ENCODE measurements at places on chromosomes 1 and 21. TPM values are rescaled to one million over a fixed set of nuclear protein-coding genes. Genes with fewer than 3 reads are reported as not detected.

The NBPF6 gene
- total RNA-seq: not detected

The TNNT2 gene
- not detected for total RNA-seq

The GBP7 gene
- not detected for total RNA-seq

The RGS18 gene
- not detected for total RNA-seq

The NUP210L gene
- not detected for total RNA-seq

The SIM2 gene
- total RNA-seq: 0.11 TPM

The FOXD3 gene
- total RNA-seq: 0.13 TPM

GRCh38 chr1:94989398-94989797, 62.5 kb upstream of the CNN3 start:
- no peak for DNase-seq
- H3K27ac ChIP-seq: no peak overlapping the region
- 0 out of 2 replicates have a peak, but pooled peaks cover 2% of the 10 kb centered on the region for H3K36me3 ChIP-seq

DNA sequence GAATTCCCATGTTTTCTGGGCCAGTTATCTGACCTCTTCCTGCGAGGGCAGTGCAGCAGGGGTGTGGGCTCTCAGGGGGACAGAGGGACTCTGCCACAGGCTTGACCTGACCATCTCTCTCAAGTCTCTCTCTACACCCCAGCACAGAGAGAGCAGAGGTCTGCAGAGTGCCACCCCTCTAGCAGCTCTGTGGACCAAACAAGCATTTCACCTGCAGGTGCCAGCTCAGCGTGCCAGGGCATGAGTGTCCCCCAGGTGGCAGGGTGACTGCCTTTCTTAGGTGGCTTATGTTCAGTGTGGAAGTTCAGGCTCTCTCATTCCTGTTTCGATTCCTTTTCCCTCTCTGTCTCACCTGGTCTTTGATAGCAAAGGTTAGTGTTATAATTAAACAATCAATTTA, 191.3 kb downstream of the CACNA1E start:
- no peaks in the 10 kb centered on the region for H3K27me3 ChIP-seq
- no peak overlapping the region for H3K4me3 ChIP-seq
- H3K27ac ChIP-seq: no peak overlapping the region
- no peak for DNase-seq
- H3K4me1 ChIP-seq: no peaks in the 10 kb centered on the region

- H3K27ac ChIP-seq: no peak overlapping the region
- H3K27me3 ChIP-seq: 0 out of 2 replicates have a peak, but pooled peaks cover 4% of the 10 kb centered on the region
- H3K36me3 ChIP-seq: no peaks in the 10 kb centered on the region
- DNase-seq: no peak
- H3K4me3 ChIP-seq: no peak overlapping the region
Measured at GRCh38 chr1:147822292-147822691, 61.9 kb upstream of the GJA5 start.

- H3K36me3 ChIP-seq: no peaks in the 10 kb centered on the region
- peaks cover 58% of the 10 kb centered on the region for H3K27me3 ChIP-seq
- DNase-seq: no peak
Measured at GRCh38 chr21:29939104-29939923, 482 bp downstream of the GRIK1 start.

DNA sequence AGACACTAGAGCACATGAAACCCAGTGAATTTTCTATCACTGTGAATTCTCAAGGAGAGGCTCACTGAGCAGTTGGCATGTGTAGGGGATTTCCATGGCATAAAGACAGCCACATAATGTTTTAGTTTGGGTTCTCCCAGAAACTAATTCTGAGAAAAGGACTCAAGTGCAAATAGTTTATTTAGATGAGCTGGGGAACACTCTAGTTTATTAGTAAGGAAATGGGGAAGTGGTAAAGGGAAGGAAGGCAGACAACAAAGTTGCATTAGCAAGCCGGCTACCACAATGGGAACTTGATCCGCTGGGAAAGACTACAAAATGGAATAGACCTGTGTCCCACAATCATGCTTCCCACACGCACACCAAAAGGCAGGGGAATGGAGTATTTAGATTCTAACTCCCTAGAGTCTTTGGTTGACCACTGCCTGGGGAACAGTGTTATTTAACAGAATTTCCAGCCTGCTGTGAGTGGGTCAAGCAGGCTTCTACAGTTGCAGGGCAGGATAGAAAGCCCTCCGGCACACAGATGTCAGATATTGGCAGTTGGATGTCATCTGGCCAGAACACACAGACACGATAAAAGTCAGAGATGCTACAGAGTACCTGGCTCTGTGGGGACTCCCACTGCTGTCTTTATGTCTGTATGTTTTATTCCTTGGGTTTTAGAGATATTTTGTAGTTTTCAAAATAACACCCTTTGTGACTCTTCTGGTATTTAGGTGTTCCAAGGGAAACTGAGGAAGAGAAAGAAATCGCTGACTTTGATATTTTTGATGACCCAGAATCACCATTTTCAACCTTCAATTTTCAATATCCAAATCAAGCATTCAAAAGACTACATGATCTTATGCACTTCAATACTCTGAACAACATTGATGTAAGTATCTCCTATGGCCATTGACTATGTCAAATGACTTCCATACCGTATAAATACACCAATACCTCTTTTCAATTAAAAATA, 150.1 kb downstream of the PLA2G4A start:
- H3K4me3 ChIP-seq: no peak overlapping the region
- no peaks in the 10 kb centered on the region for H3K27me3 ChIP-seq
- DNase-seq: no peak
- no peaks in the 10 kb centered on the region for H3K36me3 ChIP-seq
- H3K27ac ChIP-seq: no peak overlapping the region

DNA sequence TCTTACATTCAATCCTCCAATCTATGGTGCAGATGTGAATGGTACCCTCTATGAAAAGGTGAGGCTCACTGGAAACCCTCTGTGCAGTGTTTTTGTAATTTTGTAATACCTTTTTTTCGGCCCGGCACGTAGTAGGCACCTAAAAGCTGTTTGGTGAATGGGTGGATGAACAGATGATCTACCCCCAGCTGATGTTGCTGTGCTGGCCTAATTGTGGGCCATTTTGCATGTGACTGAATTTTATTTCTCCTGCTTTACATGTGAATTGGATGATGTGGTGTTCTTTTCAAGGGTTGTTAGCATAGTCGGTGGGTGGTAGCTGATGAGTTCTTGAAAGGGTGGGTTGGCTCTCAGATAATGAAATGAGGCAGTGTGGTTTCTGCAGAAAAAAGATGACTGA, 10.4 kb downstream of the KDM4A start:
- no peaks in the 10 kb centered on the region for H3K4me1 ChIP-seq
- no peak for DNase-seq
- no peaks in the 10 kb centered on the region for H3K27me3 ChIP-seq
- H3K4me3 ChIP-seq: no peak overlapping the region
- no peak overlapping the region for H3K27ac ChIP-seq

GRCh38 chr1:83846138-83846537, 152.8 kb downstream of the TTLL7 start:
- H3K36me3 ChIP-seq: no peaks in the 10 kb centered on the region
- H3K4me3 ChIP-seq: no peak overlapping the region
- H3K27ac ChIP-seq: no peak overlapping the region
- H3K4me1 ChIP-seq: no peaks in the 10 kb centered on the region

DNA sequence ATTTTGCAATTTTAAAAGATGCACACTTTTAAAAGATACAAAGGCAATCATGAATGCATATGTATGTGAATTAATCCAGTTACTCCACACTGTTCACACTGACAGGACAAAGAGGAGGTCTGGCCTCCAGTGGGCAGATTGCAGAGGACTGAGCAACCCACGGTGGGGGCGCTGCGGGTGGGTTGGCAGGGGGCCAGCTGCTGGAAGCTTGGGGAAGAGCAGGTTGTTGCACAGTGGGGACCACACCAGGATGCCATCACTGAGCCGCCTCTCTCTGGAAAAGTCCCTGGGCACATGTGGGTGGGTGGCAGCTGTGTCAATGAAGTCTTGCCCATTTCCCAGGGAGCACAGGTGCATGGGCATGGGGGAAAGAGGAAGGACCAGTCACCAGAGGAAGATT, 12.7 kb upstream of the PADI4 start:
- peaks cover 3% of the 10 kb centered on the region for H3K27me3 ChIP-seq
- DNase-seq: no peak
- no peaks in the 10 kb centered on the region for H3K36me3 ChIP-seq
- no peak overlapping the region for H3K27ac ChIP-seq
- H3K4me1 ChIP-seq: no peaks in the 10 kb centered on the region
- no peak overlapping the region for H3K4me3 ChIP-seq

GRCh38 chr21:37644636-37645035, 271.6 kb downstream of the KCNJ6 start:
- no peak for DNase-seq
- no peak overlapping the region for H3K27ac ChIP-seq
- no peaks in the 10 kb centered on the region for H3K27me3 ChIP-seq
- no peaks in the 10 kb centered on the region for H3K36me3 ChIP-seq

GRCh38 chr1:242199776-242200458, 201.0 kb upstream of the MAP1LC3C start:
- H3K27me3 ChIP-seq: no peaks in the 10 kb centered on the region
- H3K36me3 ChIP-seq: no peaks in the 10 kb centered on the region
- no peak for DNase-seq
- H3K4me3 ChIP-seq: no peak overlapping the region
- H3K27ac ChIP-seq: no peak overlapping the region

DNA sequence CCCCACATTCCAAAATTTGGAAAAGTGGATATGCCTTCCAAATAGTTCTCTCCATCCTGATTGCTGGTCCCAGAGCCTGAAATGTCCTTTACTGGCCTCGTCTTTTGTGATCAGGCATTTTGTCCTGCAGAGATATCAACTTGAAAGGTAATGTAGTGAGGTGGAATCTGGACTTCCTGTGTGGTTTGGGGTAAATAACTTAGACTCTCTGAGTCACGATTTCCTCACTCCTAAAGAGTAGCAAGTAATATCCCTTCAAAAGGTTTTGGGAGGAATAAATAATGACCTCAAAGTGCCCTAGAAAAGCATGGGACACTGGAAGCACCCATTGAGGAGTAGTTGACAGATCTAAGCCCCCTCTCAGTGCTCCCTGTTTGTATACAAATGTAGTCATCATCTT, 426.6 kb downstream of the OMA1 start:
- no peaks in the 10 kb centered on the region for H3K36me3 ChIP-seq
- no peaks in the 10 kb centered on the region for H3K27me3 ChIP-seq
- no peak overlapping the region for H3K4me3 ChIP-seq
- no peaks in the 10 kb centered on the region for H3K4me1 ChIP-seq
- H3K27ac ChIP-seq: no peak overlapping the region
- DNase-seq: no peak

GRCh38 chr21:26936641-26937040, 30.2 kb downstream of the ADAMTS5 start:
- H3K4me3 ChIP-seq: no peak overlapping the region
- H3K36me3 ChIP-seq: no peaks in the 10 kb centered on the region
- H3K4me1 ChIP-seq: no peaks in the 10 kb centered on the region
- DNase-seq: no peak

DNA sequence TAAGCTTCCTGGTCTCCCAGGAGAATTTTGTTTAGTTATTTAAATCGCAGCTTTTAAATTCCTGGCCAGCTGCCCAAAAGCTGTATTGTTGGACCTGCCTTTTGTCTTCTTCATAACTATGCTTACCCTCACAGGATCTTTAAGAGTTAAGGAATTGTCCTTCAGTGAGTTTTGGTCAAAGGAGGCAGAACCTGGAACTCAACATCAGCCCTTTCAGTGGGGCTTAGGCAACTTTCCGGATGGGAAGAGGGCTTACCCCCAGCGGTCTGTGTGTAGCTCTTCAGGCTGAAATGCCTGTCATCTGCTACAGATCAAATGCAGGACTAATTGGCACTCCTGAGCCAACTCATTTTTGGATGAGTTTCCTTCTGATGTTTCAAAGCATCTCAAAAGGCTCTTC, 402.6 kb downstream of the SIPA1L2 start:
- DNase-seq: peak; percentile 20
- H3K27ac ChIP-seq: no peak overlapping the region
- peaks cover 18% of the 10 kb centered on the region for H3K4me1 ChIP-seq
- no peak overlapping the region for H3K4me3 ChIP-seq
- H3K27me3 ChIP-seq: no peaks in the 10 kb centered on the region

DNA sequence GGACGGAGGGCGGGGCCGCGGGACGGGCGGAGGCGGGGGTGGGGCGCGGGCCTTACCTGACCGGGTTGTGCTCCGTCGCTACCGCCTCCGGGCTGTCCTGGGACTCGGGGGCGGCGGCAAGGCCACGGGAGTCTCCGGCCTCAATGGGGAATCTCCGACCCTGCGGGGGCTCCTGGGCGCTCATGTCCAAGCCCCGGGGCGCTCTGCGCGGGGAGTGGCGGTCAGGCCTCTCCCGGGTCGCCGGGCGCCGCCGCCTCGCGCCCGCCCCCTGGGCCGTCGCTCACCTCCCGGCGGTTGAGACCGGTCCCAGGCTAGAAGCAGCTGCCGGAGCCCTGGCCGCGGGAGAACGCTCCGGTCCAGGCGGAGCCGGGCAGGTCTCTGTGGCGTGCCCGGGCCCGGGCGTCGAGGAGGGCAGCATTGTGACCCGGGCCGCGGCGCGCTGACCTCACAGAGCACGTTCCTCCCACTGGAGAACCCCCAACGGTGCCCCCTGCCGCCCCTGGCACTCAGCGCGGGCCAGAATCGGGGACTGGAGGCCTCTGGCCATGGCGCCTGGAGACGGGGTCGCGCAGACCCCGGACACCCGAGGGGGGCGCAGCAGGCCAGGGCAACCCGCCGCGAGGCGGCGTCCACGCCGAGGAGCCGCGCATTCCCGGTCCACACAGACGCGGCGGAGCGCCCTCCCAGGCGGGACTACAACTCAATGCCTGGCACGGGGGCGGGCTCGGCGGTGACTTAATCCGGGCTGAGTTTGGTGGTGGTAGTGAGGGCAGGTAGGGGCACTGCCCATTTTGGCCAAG, 411 bp downstream of the FAM229A start:
- H3K36me3 ChIP-seq: peaks cover 25% of the 10 kb centered on the region
- DNase-seq: no peak
- peak overlapping the region; percentile 28 for H3K4me3 ChIP-seq
- no peak overlapping the region for H3K27ac ChIP-seq
- no peaks in the 10 kb centered on the region for H3K27me3 ChIP-seq

- peaks cover 33% of the 10 kb centered on the region for H3K4me1 ChIP-seq
- peak overlapping the region; percentile 77 for H3K4me3 ChIP-seq
- no peaks in the 10 kb centered on the region for H3K27me3 ChIP-seq
- H3K27ac ChIP-seq: peak overlapping the region; percentile 60
Measured at GRCh38 chr1:230067871-230068620, 1.0 kb downstream of the GALNT2 start.

GRCh38 chr1:162954824-162955223, 93.8 kb upstream of the CCDC190 start:
- H3K27ac ChIP-seq: no peak overlapping the region
- no peak for DNase-seq
- no peak overlapping the region for H3K4me3 ChIP-seq
- H3K36me3 ChIP-seq: no peaks in the 10 kb centered on the region
- peaks cover 9% of the 10 kb centered on the region for H3K4me1 ChIP-seq

- H3K4me3 ChIP-seq: no peak overlapping the region
- no peak for DNase-seq
- H3K27me3 ChIP-seq: no peaks in the 10 kb centered on the region
- H3K36me3 ChIP-seq: no peaks in the 10 kb centered on the region
Measured at GRCh38 chr21:24171736-24172135, 1435.5 kb downstream of the MRPL39 start.

DNA sequence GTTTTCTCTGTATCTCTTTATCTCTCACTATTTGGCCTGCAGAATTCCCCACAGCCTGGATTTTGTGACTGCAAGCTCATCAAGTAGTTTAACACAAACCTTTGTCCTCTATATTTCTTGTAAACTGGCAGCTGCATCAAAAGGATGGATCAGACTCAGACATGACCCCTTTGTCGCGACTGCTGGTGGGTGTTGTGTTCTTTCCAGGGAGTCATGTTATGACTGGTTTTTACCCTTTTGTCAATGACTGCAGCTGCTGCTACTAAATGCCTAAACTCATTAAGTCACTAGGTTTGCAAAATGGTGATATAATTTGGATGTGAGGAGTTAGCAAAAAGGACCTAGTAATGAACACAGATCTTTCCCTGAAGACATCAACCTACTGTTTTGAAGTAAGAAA, 10.2 kb upstream of the TOMM20 start:
- H3K36me3 ChIP-seq: peaks cover 75% of the 10 kb centered on the region
- H3K27me3 ChIP-seq: no peaks in the 10 kb centered on the region
- no peak overlapping the region for H3K27ac ChIP-seq
- DNase-seq: no peak
- peaks cover 7% of the 10 kb centered on the region for H3K4me1 ChIP-seq
